ENCODE measurements at places on chromosomes 5 and 9.

DNA sequence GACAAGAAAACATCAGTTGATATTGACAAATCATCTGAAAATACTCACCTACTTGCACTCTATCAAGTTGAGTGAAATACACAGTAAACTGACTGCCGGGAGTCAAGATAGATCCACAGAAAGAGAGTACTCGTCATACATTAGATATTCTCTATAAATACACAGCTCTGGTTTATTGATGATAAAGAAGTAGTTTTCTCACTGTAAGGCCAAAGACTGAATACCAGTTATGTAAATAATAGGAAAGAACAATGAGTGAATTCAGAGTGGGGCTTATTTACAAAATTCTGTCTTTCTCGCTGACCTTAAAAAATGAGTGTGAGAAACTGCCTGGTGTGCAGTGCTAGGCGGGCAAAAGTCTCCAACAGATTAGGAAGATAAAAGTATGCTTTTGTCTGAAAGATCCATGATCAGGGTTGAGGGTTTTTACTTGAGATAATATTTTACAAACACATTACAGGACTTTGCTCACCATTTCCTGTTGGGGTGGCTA lies 341.0 kb downstream of the KCTD16 start:
- DNase-seq: no peak

- no peak for DNase-seq
Measured at GRCh38 chr5:17239953-17240352, 22.5 kb downstream of the BASP1 start.

DNA sequence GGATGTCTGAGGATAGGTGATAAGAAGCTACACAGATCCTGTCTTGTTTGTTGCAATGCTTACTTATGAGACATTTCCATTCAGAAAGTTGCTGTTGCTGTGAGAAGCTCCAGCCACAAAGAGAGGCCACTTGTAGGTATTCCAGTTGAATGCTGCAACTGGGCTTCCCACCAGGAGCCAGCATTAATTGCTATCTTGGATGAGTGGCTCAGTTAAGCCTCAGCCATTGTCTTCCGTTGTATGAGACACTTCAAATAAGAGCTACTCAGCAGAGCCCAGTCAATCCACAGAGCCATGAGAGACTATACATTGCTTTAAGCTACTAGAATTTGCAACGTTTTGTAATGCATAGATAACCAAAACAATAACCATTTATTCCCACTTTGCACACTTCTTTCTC lies 104.3 kb upstream of the ARRDC3 start:
- no peak for DNase-seq

GRCh38 chr9:98774746-98775145 lies 21.6 kb downstream of the ANKS6 start:
- no peak for DNase-seq

DNA sequence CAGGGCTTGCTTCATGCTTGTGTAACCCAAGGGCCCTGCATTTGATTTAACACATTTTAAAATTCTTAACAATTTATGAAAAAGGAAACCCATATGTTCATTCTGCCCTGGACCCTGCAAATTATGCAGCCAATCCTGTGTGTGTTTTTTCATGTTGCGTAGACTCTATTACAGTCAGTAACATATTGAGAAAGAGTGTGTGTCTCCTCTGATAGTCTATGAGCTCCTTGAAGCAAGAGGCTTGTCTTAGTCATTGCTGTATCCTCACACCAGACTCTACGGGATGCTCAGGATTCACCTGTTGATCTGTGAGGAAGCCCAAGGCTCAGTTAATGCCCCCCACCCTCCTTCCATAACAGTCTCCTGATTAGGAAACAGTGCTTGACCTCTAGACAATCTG lies 177.3 kb upstream of the DMAC1 start:
- DNase-seq: no peak
